PC-9 (cell line): ENCODE measurements at places on chromosomes 5 and 9.

DNA sequence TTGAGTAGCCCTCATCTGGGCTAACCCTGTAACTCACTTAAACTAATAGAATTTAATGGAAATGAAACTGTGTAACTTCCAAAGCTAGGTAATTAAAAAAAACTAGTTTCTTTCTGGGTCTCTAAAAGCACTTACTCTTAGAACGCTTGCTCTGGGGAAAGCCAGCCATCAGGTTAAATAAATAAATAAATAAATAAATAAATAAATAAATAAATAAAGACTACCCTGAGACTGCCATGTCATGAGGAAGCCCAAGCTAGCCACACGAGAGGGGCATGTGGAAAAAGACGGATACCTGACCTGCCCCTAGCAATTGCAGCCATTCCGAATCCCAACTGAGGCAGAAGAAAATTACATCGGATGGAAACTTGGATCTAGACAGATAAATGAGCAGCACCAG lies 51.3 kb upstream of the FER start:
- no peak for DNase-seq

DNA sequence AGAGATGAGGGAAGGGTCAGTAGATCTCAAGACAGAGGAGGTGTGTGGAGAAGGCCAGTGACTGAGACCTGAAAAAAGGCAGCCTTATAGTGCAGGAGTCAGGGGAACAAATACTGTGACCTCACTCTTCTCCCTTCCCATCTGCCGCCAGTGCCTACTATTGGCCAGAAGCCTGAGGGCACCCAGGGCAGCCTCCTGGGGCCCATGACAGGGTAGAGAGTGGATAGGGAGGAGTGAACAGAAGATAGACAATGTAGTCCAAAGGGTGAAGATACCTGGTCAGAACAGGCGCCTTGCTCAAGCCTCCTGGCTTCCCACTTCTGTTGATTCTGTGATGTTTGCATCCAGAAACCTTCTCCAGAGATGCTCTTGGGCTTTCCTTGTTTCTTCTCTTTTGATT lies 196.7 kb downstream of the PBX3 start:
- DNase-seq = no peak

GRCh38 chr5:167317884-167318283 lies 973.6 kb upstream of the WWC1 start:
- no peak for DNase-seq

GRCh38 chr9:133884907-133885744 lies 107.0 kb downstream of the VAV2 start:
- no peak for DNase-seq

- DNase-seq = no peak
These were observed 11.7 kb upstream of the NSMF start for GRCh38 chr9:137470785-137471184.

- DNase-seq = no peak
These were observed 34.5 kb upstream of the CSF1R start for GRCh38 chr5:150120617-150121447.

DNA sequence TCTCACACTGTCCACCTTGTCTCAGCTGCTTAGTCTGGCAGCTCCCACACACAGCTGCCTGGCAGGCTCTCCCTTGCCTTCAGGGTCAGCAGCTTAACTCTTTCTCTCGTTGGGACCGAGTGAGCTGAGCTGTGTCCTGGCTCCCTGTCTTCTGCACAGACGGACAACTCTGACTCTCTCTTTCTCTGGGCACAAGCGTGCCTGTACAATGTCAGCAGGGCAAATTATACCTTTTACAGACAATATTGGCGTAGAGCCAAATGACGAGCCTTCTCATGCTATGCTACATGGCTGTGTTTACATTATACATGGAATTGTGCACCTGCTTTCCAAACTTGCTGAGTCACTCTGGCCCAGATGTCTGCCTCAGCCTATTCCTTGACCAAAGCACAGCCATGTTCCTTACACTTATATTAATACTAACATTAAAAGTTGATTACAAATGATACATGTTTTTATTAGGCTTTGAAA lies 188.6 kb downstream of the CYLC2 start:
- no peak for DNase-seq

- peak; percentile 76 for DNase-seq
These were observed 269.1 kb downstream of the FANCC start for GRCh38 chr9:95048225-95049087.

DNA sequence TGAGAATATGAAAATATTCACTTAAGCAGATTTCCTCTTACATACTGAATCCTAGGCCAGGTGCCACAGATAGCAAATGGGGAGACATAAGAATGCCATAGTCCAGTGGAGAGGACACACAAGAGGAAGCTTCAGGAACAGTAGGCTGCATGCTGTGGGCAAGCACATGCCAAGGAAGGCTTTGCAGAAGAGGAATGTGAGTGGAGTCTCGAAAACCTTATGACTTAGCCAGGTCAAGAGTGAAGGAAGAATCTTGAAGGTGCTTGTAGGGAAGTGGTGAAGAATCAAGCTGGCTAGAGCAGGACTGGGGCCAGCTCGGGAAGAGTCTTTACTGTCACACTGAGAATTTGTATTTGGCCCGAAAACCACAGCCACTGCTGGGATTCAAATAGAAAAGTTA lies 20.4 kb downstream of the RPS23 start:
- DNase-seq = no peak

GRCh38 chr5:114448481-114448880 lies 86.6 kb downstream of the KCNN2 start:
- DNase-seq = no peak

GRCh38 chr9:131787838-131788237 lies 48.0 kb upstream of the RAPGEF1 start:
- DNase-seq = no peak

GRCh38 chr5:92064993-92065392 lies 681.9 kb upstream of the ARRDC3 start:
- no peak for DNase-seq

GRCh38 chr5:151680944-151681427 lies 5.7 kb downstream of the SPARC start:
- no peak for DNase-seq

DNA sequence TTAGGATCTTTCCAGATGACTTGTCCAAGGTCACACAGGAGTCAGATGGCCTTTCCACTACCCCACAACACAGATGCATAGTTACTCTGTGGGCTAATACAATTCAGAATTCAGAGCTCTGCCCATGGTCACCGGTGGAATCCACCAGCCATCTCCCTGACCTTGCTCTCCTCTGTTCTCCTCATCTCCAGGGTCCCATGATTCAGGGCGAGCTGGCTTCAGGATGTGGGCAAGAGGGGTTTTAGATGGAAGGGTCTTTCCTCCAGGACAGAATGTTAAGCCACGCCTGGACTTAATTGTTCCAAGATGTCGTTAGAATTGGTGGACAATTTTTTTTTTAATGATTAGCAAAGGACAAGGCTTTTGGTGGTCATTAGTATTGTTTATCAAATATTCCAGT lies 81.7 kb upstream of the LARP1 start:
- DNase-seq = no peak

DNA sequence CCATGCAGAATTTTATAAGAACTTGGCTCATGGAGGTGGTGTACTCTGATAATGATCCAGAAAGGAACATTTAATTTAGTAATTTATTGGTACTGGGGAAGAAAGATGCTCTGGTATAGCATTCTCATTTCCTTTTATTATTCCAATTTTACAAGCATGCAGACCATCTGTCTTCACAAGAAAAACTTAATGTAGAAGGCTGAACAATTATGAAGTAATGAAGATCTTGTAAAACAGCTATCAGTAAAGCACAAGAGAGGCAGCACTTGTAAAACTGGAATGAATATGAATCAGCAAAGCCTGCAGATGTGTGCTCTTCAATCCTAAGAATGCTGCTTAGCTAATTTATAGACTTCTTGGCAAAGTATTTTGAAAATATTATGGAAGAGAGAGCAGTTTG lies 300.0 kb downstream of the YTHDC2 start:
- no peak for DNase-seq

DNA sequence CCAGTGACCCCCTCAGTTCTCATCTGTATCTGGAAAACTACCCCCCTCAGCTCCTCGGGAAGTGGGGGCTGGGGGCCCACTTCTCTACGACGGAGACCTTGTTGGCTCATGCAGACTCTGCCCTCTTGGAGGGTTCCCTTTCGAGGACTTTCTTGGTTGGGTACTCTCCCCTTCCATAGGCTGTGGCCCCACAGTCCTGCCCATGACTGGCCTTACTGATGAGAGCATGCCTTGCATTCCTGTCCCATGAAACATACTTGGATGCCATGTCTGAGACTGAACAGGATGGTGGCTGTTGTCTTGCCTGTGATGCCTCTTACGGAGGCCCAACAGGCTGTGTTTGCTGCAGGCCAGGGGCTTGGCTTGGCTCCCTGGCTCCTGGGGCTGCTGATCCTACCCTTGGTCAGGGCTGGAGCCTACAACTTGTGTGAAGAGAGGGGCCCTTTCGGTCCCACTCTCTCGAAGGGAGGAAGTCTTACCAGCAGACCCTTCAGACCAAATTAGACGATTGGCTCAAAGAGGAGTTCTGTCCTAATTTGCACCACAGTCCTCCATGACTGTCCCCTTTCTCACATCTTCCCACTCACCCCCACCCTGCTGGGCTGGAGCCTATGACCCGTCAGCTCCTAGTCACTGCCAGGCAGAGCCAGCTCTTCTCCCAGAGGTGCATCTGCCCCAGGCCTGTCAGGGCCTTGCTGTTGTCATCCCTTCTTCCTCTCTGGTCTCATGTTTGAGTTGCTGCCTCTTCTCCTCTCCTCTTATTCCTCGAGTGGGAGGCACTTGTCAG lies 109.9 kb downstream of the CACNA1B start:
- DNase-seq = peak; percentile 48

DNA sequence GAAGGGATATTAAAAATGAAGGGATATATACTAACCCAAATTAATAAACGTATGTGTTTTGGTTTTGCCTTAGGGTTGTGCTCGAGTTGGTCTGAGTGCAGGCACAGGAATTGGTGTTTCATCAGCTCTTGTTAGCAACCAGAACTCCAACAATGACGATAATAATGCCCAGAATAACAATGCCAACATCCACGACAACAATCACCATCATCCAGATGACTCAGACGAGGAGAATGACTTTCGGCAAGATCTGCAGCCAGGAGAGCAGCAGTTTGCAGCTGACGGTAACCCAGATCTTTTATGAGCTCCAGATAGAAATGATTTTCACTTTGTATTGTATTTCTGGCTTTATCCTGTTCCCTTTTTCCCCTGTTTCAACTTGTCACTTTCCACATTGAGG lies 33.2 kb downstream of the FBXO38 start:
- no peak for DNase-seq

DNA sequence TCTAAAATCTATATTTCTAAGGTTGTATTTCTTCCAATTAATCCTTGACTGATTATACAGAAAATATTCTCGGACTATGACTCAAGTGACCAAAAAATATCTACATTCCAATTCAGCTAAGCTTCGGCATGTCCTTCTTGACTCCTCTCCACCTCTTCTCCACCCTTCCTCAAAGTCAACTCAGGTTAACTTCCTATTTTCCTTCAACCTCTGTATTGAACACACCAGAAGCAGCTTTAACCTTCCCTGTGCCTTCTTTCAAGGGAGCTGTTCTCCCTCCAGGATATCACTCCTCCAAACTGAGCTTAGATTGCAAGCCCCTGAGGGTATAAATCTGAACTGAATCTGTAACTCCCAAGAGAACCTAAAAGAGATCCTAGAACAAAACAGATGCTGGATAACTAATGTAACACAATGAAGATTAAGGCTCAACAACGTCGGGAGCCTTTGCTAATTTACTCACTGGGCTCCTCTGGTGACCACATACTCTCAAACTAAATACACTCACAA lies 1.1 kb downstream of the SLCO4C1 start:
- DNase-seq = no peak

DNA sequence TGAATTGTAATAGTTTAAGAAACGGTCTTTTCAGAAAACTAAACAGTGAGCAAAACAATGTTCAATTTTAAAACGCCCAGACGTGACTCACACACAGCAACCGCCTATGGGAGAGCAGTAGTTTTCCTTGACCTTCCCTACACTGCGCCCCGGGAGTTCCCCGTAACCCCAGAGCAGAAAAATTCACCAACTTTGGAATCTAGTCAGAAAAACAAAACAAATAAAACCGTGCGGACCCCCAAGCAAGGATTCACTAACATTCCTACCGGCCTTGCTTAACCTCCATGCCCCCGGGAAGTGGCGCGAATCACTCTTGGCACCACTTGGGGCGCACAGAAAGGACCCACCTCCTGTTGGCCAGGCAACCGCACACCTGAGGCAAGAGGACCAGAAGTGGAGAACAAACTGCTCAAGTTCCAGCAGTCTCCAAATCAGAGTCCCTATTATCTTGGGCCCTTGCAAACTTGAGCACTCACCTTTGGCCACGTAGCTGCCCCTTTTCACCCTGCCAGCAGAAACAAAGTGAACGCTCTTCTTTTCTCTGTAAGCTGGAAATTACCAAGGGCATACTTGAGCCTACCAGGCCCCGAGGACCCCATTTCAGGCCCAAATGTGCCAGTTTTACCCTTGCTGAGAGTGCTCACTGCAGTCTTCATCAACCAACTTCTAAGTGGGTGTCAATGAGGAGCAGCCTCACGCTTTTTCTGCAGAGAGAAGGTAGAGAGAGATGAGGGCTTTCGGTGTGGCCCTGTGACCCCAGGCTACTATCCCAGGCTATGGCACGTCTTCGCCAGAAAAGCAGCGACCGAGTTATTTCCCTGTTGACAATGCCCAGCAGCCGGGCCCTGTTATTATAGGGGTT lies 189.7 kb downstream of the MEF2C start:
- DNase-seq = no peak

DNA sequence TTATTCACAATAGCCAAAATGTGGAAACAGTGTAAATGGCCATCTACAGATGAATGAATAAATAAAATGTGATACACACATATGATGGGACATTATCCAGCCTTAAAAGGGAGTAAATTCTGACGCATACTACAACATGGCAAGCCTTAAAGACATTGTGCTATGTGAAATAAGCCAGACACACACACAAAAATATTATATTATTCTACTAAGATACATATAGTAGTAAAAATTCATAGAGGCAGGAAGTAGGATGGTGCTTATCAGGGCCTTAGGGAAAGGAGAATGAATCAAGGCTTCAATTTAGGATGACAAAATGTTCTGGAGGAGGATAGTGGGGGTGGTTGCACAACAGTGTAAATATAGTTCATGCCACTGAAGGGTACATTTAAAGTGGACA lies 346.7 kb upstream of the SMARCA2 start:
- DNase-seq = no peak

DNA sequence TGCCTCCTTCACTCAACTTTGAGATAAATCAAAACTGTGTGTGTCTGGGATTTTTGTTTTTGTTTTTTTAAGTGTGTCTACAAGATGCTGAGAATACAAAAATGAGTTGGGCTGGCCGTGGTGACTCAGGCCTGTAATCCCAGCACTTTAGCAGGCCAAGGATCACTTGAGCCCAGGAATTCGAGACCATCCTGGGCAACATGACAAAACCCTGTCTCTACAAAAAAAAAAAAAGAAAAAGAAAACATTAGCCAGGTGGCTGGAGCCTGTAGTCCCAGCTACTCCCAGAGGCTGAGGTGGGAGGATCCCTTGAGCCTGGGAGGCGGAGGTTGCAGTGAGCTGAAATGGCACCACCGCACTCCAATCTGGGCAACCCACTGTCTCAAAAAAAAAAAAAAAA lies 21.0 kb downstream of the HNRNPK start:
- peak; percentile 41 for DNase-seq

- no peak for DNase-seq
These were observed 89.7 kb upstream of the CCDC152 start for GRCh38 chr5:42666869-42667268.

GRCh38 chr9:1049641-1050040 lies 516 bp upstream of the DMRT2 start:
- DNase-seq = no peak
